ENCODE measurements at places on chromosomes 2 and 18.

- DNase-seq: no peak
Measured at GRCh38 chr2:5190023-5190422, 502.2 kb upstream of the SOX11 start.

DNA sequence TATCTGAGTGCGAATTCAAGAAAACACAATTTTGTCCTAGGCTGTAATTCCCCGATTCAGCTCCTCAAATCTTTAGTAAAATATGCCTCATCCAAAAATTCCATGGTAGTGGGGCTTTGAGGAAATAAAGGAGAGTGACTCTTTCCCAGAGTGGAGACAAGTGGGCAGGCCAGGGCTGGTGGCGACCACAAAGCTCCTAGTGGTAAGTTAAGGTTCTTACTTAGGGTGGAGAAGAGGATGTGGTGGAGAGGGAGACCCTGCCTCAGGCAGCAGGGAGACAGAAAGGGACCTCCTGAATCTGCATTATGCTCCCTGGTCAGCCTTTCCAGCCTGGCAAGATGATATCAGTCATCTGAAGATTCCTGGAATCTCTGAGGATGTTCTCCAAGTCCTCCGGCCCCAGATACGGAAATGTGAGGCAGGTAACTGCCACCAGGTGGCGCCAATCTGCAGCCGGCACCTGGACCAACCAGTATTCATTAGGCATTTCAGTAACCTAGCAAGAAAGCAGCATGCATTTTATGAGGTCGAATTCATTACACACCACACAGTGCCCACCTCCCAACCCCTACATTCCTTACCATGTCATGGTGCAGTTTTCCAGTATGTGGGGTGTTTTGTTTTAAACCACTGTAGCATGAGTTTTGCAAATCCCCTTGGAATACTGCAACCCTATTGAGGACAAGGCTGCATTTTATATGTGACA is 106.4 kb downstream of the POLE4 start:
- DNase-seq: peak; percentile 48

GRCh38 chr2:53969968-53970723 is 647 bp downstream of the PSME4 start:
- DNase-seq: peak; percentile 38

GRCh38 chr18:39805218-39805617 is 2149.8 kb upstream of the PIK3C3 start:
- DNase-seq: no peak

GRCh38 chr2:80719607-80720006 is 415.1 kb upstream of the LRRTM1 start:
- no peak for DNase-seq

DNA sequence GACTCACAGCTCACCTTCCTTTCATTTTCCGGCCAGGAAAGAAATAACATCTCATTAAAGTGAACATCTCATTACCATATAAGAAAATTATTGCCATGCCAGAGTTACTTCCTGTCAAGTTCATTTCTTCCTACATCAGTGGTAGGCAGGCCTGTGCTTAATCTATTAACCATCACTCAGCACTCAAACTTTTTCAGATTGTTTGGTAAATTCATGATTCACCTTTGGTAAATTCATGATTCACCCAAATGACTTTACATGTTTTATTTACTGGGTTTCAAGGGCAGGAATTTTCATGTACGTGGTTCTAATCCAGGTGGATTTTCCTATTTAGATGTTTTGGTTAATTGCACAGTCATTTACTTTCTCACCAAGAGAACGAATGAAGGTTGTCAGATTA is 116.5 kb downstream of the CSRNP3 start:
- DNase-seq: no peak

DNA sequence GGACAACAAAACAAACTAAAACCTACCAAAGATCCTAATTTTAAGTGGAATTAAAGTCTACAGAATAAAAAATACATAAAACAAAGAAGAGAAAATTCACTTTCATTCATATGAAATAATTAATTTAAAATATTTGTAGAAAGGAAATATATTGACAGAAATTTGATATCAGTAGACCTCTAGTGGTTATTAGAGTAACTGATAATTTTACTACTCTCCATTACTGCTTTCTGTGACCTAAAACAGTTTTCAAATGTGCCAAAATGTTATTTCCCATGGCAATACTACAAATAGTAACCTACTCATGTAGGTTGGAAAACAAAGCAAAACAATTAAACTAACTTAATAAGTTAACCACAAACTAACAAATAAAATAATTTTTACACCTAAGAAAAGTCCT is 147.1 kb downstream of the NOL4 start:
- no peak for DNase-seq

GRCh38 chr2:110865188-110865587 is 132.8 kb downstream of the ACOXL start:
- no peak for DNase-seq
